Fibroblast of upper back skin (primary cell): ENCODE measurements at places on chromosomes 4 and X.
A peak's percentile ranks its signal among the peaks of the same experiment; 100 is the strongest.

DNA sequence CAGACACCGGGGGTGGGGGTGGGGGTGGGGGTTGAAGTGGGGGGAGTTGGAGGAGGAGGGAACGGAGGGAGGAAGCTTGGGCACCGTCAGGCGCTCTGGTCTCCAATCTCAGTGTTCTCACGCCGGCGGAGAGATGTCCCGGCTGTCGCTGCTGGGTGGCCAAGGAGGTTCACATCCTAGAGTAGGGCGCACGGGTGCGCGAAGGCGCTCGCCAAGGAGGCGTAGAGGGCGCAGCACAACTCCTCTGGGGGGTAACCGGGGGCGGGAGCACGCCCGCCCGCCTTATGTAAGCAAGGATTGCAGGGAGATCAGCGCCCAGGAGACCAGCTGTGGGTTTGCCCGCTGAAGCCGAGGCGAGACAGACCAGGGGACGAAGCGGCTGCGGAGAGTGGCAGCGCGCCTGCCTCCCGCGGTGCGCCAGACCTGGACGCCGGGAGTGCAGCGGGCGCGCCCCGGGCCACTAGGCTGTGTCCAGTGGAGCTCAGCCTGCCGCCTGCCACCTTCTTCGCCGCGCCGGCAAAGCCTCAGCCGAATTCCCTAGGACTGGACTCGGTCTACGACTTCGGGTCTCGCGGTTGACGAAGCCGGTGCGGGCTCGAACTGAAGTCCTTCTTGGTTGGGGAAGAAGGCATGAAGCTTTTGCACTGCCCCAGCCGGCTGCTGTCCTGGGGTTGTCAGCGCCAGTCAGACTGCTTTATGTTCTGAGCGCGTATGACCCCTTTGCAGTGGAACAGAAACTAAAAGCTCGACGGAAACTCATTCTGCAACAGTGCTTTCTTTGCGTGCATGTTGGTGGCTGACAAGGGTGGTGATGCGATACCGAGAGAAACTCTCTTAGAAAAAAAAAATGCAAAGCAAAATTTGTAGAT, 707 bp upstream of the UNC5C start:
- DNase-seq = peak; percentile 20

DNA sequence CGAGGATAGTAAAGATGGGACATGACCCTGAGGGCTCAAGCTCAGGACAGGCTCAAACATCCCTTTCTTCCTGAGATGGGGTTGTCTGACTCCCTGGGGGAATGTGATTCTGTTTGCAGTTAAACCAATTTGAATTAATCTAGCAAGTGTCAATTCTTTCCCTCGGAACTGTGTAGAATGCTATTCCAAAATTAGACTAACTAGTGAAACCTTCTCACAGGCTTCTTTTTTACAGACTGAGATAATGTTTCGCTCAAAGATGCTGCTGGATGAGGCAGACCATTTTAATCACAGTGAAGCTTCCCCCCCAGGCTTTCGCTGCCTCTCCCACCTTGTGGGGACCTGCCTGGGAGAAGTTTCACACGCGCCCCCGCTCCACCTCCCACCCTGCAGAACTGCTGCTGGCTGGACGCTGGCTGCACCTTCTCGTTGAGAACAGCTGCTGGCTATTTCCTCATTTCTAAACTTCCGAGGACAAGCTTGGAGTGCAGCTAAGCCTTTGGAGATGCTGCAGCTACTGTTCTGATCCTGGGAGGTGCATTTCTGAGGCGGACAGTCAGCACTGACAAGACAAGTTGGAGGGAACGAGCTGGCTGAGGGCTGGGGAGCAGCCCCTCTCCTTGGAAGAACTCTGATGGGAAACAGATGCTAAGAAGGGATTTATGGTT, 297.8 kb downstream of the RAPGEF2 start:
- DNase-seq = peak; percentile 94

DNA sequence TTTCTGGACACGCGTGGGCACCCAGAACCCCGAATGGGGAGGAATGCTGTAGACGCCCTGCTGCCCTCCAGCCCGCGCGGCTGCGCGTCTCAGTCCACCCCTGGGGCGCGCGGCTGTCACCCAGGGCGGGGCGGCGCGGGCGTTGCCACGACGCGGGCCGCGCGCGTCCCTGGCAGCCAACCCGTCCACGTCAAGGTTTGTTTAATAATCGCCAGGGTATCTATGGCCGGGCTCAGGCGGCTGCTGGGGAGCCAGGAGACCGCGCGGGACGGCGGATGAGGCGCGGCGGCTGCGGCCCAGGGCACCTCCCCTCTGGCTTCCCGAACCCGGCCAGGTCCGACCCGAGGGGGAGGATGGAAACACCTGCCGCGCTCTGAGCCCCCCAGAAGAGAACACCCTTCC, at the start of gene SPATA18:
TSS of gene SPATA18 (plus strand) at position 92 of the 402 bp plus-strand sequence. CDS start 401 bp downstream, outside the sequence.
- peak; percentile 16 for DNase-seq

- DNase-seq = no peak
Measured at GRCh38 chr4:169142906-169143305, 127.8 kb downstream of the SH3RF1 start.

DNA sequence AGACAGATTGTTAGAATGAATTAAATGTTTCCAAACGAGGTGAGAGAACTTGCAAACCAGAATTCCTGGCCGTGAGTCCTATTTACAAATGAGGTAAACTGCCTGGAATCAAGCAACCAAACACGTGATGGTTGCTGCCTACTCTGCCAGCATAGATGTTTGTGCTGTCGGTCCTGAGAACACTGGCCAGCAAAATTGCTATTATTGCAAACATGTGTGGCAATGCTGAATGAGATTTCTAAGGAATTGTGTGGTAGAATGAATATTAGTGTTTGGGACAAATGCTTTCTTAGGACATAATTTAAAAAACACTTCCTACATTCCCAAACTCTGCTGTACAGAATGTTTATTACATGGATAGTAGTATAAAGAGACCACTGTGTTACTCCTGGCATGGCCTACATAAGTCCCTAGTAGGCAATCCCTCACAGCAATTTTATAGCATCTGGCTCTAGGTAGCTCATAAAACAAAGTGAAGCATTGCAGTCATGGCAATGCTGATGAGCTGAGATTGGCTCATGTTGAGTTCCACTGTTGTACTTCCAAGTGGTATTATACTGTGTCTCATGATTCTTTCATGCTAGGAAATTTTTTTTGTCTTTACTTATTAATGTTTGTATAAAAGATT, 605.2 kb upstream of the EPHA5 start:
- no peak for DNase-seq

DNA sequence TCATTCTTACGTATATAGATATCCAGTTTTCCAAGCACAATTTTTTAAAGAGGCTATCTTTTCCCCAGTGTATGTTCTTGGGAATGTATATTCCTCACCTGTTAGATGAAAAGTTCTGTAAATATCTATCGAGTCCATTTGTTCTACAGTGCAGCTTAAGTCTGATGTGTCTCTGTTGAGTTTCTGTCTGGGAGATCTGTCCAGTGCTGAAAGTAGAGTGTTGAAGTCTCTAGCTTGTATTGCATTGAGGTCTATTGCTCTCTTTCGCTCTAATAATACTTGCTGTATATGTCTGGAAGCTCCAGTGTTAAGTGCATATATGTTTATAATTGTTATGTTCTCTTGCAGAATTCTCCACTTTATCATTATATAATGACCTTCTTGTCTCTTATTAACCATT, 373.1 kb downstream of the PPARGC1A start:
- DNase-seq = no peak

DNA sequence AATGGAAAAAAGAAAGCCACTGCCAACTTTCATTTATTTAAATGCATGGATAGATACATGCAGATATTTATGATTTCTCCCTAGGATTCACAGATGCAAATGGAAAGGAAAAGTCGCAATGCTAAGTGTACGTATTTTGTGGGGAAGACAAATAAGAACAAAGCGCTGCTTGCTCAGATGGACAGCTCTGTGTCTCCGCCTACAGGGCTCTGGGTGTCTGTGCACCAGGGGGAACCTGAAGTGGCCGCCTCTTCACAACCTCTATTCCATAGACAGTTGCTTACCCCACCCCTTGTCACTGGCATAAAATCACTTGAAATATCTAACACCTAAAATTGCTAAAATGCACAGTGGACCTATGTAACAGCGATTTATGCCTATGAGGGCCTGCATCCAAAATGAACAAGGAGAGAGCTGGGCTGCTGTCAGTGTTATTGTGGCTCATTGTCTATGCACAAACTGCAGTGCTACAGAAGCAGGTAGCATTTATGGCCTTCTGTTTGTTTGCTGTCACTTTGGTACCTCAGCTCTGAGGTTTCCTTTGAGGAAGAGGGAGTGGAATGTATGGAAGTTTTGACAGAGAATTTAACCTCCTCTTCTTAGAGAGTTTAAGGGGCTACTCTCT, 58.6 kb upstream of the PAGE1 start:
- DNase-seq = peak; percentile 15

DNA sequence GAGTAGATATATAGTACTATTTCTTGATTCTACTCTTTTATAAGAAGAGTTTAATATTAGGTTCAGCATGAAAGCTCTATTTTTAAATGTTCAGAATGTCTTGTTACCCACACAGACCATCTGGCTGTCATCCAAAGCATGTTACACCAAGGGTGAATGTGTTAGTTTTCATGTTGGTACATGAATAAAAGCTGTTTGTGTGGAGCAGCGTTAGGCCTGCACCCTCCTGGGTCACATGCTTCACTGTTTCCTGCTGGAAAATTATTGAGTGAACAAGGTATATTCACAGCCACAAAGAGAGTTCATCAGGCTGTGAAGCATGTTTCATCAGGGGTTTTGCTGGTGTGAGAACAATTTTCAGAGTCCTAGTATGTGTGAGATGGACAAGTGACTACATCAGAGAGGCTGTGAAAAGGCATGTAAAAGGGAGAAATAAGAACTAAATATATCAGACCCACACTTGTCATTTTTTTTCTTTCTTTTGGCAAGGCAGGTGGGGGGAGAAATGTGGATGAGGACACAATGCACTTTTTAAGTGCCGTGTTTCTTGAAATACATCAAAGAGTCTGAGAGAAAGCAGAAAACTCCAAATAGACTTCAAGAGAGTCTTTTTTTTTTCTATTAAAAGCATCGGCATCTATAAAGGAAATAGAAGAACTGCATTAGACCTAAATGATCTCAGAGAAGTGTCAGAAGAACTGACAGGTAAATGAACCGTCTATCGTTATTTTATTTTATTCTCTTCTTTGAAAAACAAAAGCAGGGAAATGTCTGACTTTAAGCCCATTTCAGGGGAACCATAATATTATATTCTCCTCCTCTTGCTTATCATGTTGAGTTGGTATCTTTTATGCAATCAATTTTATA, 2429.7 kb downstream of the PCDH7 start:
- no peak for DNase-seq

GRCh38 chrX:10071451-10072144, 85.2 kb upstream of the CLCN4 start:
- DNase-seq = no peak

GRCh38 chrX:13759152-13759718, 24.7 kb downstream of the OFD1 start:
- no peak for DNase-seq

- DNase-seq = peak; percentile 17
Measured at GRCh38 chr4:185304944-185305690, 90.6 kb downstream of the LRP2BP start.

- no peak for DNase-seq
Measured at GRCh38 chr4:27066591-27066990, 205.9 kb downstream of the STIM2 start.

GRCh38 chr4:156237231-156237630, 283.6 kb upstream of the CTSO start:
- no peak for DNase-seq

GRCh38 chr4:73998040-73999011, at the start of gene CXCL5:
CXCL5 (minus strand) TSS chr4:73998677; CDS start chr4:73998581, 96 bp downstream.
- peak; percentile 64 for DNase-seq

DNA sequence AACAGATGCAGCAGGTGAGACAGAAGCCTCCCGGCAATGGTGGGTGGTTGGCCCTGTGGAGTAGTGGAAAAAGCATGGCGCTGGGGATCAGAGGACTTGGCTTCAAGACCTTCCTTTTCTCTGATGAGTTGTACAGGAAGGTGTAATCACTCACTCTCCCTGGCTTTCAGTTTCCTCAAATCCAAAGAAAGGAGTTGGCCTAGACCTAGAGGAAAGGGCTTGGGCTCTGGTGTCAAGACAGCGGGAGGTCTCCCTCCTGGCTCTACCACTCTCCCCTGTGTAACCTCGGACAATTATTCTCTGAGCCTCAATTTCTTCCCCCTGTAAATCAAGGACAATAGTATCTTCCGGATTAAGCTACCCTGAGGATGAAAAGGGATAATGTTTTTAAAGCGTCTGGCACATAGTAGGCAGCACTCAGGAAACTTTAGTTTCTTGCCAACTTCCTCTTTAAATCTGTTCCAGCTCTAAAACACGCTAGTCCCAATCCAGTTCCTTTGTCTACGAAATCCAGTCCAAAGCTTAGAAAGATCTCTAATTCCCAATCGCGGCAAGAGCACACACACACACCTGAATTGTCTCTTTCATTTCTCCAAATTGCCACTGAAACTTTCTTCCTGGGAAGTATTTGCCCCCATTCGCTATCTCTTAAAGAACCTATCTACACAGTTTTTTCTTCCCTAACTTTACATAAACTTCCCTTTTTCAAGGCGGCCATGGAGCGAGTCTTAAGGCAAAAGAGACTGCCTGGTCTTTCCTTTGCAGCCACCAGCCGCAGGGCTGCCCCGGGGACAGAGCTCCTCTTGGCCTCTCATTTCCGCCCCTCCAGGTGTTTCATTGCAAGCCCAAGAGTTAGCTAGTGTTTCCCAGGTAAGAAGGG, 29.9 kb upstream of the GPC4 start:
- no peak for DNase-seq

GRCh38 chrX:3290561-3290960, 55.9 kb downstream of the MXRA5 start:
- DNase-seq = peak; percentile 48

DNA sequence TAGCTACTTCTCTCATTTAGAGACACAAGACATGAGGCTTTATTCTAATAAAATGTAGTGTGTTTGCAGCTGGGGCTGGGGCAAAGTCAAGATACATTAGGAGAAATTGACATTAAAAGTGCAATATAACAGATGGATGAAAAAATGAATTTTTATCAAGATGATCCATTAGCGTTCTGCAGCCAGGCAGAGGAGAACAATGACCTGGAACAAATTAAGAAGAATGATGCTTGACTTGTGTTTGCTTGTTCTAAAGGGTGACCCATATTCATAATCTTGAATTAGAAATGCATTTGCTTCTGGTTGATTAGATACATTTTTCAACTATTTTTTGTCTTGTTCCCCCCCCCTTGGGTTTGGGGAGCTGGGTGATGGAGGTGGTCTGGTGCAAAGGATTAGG, 439.5 kb upstream of the BOD1L1 start:
- no peak for DNase-seq

DNA sequence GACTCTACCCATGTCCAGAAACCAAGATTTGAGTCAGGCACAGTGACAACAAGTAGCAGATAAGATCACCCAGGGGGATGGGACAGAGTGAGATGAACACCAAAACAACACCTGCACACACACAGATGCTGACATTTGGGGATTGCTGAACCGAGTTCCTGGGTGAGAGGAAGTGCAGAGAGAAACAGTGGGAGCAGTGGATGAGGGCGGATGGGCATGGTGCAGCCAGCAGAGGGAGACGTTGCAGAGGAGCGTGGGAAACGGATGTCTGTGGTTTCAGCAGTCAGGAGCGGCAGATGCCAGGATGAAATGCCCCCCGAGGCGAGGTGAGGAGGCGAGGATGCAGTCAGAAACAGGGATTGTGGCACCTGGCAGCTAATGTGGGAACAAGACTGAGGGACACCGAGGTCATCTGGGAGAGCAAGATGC, 78.6 kb upstream of the STS start:
- DNase-seq = no peak

- no peak for DNase-seq
Measured at GRCh38 chrX:129831091-129831885, 12.4 kb downstream of the ZDHHC9 start.
